Foreskin keratinocyte (primary cell): ENCODE measurements at places on chromosomes 4 and X. TPM values are rescaled to one million over a fixed set of nuclear protein-coding genes. Genes with fewer than 3 reads are reported as not detected.

GRCh38 chrX:16870862-16871815, 977 bp upstream of the RBBP7 start:
- no peak for DNase-seq

- DNase-seq = no peak
These were observed 77.8 kb upstream of the MXD4 start for GRCh38 chr4:2339458-2340271.

GRCh38 chrX:16827225-16827624, 41.0 kb downstream of the TXLNG start:
- peak; percentile 53 for DNase-seq

DNA sequence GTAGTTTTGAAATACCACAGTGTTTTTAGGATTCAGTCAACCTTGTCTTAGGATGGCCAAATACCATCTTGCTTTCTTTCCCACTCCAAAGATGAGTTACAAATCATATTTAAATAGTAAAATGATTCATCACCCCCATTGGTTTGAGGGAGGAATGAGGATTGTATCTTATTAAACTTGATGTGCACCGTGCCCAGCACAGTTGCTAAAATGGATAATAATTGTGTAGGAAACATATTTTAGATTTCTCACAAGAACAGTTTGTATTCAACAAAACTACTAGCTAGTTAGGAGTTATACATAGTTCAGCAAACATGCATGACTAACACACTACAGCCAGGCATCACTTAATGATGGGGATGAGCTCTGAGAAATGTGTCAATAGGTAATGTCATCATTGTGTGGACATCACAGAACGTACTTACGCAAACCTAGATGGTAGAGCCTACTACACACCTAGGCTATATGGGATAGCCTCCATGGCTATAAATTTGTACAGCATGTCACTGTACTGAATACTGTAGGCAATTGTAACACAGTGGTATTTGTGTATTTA, 245.4 kb downstream of the FBXW7 start:
- DNase-seq = no peak

GRCh38 chr4:9847968-9848748, 66.7 kb downstream of the DRD5 start:
- no peak for DNase-seq

DNA sequence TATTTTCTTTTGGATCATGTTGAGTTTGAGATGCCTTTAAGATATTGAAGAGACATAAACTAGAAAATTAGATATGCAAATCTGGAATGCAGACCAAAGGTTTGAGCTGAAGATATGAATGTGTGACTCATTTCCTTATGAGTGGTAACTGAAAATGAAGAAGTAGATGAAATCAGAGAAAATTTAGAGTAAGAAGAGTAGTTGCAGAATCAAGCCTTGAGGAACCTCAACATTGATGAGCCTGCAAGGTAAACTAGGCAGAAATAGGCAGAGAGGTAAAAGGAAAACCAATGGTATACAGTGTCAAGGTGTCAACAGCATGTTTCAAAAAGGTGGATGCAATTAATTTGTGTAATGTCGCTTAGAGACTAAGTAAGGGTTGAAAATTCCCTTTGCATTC, 142.8 kb downstream of the MOSPD2 start:
- no peak for DNase-seq

DNA sequence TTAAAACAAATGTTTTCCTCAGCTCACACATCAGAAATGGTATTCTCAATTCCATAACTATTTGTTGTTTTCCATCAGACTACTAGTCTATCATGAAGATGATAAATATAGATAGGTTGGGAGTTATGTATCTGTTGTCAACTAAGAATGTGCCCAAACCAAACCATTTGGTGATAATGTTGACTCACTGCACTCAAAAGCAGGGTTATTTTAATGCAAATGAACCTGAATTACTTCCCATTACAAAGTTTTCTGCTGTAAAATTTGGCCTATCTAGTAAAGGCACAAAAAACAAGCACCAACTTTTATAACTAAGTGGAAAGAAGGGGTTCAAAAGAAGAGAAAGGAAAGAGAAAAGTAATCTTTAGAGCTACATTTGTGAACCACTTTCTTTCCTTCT, 93.5 kb downstream of the TBCK start:
- no peak for DNase-seq

- no peak for DNase-seq
These were observed 20.3 kb upstream of the SLC25A4 start for GRCh38 chr4:185122681-185123345.

DNA sequence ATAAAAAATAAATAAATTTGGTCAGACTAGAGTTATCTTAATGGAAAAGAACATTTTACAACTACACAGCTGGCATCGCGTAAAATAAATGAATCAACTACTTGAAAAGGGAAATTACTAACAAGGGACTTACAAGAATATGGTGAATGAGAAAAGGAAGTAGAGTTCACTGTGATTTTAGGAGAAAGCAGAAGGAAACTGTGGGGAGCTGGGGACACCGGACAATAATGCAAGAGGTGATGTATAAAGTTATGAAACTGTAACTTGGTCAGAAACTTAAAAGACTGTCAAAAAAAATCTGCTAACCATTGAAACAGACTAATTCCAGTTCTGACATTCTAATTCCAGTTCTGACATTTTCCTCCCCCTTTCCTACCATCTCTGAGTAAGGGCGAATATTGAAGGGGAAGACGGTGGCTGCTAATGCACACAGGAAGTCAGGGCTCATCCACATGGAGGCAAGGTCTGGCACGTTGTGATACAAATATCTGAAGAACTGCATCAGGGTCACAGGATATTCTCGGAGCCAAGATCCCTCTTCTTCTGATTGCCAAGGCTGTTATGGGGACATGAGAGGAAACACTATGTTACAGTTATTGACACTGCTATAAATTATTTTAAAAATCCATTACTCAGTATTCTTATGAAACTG, 170.5 kb downstream of the CDS1 start:
- no peak for DNase-seq

DNA sequence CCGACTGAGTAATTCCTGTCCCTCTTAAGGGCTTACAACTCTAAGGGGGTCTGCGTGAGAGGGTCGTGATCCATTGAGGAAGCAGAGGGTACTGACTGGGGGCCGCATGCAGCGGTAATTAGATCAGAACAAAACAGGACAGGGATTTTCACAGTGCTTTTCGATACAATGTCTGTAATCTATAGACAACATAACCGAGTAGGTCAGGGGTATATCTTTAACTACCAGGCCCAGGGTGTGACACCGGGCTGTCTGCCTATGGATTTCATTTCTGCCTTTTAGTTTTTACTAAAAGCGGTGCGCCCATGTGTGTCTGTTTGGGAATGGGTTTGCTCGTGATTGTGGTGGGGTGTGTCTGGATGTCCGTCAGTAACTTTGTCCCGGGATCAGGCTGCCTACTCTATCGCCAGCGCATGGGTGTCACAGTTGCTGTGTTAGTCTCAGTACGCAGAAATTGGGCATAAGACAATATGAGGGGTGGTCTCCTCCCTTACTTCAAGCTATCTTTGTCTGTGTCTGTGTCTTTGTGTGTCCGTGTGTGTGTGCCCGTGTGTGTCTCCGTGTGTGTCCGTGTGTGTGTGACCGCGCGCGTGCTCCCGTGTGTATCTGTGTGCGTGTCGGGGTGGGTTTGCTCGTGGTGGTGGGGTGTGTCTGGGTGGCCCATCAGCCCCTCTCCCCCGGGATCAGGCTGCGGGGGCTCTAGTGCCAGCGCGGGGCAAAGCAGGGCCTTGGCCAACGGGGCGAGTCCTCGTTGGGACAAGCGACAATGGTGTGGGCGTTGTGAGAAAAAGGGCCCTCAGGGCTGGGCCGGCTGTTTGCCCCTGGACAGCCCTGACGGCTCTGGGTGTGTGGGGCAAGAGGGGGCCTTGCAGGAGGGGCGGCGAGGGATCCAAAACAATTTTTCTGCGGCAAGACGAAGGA, 10.4 kb downstream of the FRG2 start:
- DNase-seq = no peak

GRCh38 chrX:84715315-84715714, 213.1 kb upstream of the HDX start:
- DNase-seq = no peak

- no peak for DNase-seq
These were observed 9.5 kb upstream of the AMMECR1 start for GRCh38 chrX:110327336-110327735.

GRCh38 chr4:153948041-153948440, 159.2 kb upstream of the SFRP2 start:
- DNase-seq = no peak

- no peak for DNase-seq
These were observed 3.8 kb upstream of the ZCCHC4 start for GRCh38 chr4:25308761-25309160.

GRCh38 chr4:8396762-8397406, 43.6 kb downstream of the ACOX3 start:
- DNase-seq = no peak

DNA sequence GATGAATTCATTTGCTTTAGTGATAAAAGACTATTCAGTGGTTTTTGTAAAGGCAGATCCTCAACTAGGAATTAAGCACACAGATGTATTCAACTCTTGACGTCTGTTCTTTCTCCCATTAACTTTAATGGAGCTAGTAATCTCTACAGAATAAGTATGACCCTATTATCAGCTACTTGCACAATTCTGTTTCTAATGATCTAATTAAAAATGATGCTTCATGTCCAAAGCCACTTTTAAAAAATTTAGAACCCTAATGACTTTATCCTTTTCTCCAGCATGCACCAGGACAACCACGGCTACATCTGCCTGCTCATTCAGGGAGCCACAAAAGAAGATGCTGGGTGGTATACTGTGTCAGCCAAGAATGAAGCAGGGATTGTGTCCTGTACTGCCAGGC, 85.4 kb downstream of the CBR4 start:
- DNase-seq = no peak

- no peak for DNase-seq
These were observed 6.6 kb downstream of the NKX1-1 start for GRCh38 chr4:1399508-1400190.

TCEAL3 gene
- 31.7 and 46.4 TPM in 2 replicates for total RNA-seq

MAGEA9B gene
- total RNA-seq = not detected in 2 replicates

CHRDL1 gene
- total RNA-seq = not detected in 2 replicates

POF1B gene
- 10.2 and 10.6 TPM in 2 replicates for total RNA-seq

CENPE gene
- total RNA-seq = 23.6 and 31.1 TPM in 2 replicates

TRIM60 gene
- total RNA-seq = not detected in 2 replicates

CXCL3 gene
- 2.0 and 4.9 TPM in 2 replicates for total RNA-seq
